ENCODE measurements at places on chromosomes 12 and 14.

GRCh38 chr12:32690927-32691326 is 11.8 kb downstream of the DNM1L start:
- DNase-seq: no peak

- no peak for DNase-seq
These were observed 1.0 kb upstream of the BTG1 start for GRCh38 chr12:92146497-92147224.

DNA sequence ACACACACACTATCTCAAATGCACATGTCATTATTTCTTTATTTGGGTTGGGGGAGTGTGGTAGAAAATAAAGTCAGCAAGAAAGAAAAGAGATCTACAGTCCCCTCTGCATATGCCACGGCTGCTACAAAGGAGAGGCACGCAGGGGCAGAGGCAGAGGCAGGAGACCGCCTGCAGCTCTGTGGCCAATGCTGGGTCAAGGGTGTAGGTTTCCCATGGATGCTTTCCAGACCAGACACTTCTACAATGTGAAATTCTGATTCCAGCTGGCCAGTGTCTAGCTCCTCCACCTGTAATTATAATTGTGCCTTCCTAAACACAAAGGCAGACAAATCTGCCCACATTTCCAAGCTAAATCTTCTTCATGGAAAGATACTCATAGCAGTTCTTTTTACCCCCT is 19.2 kb downstream of the VPS37B start:
- no peak for DNase-seq

DNA sequence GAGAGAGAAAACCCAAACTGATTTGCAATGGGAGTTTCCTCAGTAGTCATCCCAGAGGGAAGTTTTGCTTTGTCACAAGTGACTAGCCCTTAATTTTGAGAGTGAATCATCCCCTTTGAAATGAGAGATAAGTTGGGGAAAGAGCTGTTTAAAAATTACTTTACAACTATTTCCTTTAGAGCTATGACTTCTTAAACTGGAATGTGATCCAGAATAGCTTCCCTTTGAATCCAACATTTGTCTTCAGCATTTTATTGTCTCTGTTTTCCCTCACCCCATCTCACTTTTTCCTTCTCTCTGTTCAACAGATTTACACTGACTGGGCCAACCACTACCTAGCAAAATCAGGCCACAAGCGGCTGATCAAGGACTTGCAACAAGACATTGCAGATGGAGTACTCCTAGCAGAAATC is 109.3 kb downstream of the NAV3 start:
- DNase-seq: no peak

- DNase-seq: peak; percentile 1
These were observed 1.6 kb downstream of the SLC16A7 start for GRCh38 chr12:59597385-59597781.

- no peak for DNase-seq
These were observed 470.1 kb downstream of the TMTC2 start for GRCh38 chr12:83156815-83157214.

DNA sequence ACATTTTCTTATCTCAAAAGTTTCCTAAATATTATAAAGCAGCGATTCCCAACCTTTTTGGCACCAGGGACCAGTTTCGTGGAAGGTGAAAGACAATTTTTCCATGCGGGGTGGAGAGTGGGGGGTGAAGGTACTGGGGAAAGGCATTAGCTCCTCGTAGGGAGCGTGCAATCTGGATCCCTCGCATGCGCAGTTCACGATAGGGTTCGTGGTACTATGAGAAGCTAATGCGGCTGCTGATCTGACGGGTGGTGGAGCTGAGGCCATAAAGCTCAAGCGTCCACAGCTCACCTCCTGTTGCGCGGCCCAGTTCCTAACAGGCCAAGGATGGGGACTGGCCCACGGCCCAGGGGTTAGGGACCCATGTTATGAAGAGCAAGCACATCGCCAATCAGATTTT is 29.9 kb downstream of the NEUROD4 start:
- no peak for DNase-seq

GRCh38 chr14:46433381-46433780 is 218.2 kb downstream of the RPL10L start:
- DNase-seq: no peak

DNA sequence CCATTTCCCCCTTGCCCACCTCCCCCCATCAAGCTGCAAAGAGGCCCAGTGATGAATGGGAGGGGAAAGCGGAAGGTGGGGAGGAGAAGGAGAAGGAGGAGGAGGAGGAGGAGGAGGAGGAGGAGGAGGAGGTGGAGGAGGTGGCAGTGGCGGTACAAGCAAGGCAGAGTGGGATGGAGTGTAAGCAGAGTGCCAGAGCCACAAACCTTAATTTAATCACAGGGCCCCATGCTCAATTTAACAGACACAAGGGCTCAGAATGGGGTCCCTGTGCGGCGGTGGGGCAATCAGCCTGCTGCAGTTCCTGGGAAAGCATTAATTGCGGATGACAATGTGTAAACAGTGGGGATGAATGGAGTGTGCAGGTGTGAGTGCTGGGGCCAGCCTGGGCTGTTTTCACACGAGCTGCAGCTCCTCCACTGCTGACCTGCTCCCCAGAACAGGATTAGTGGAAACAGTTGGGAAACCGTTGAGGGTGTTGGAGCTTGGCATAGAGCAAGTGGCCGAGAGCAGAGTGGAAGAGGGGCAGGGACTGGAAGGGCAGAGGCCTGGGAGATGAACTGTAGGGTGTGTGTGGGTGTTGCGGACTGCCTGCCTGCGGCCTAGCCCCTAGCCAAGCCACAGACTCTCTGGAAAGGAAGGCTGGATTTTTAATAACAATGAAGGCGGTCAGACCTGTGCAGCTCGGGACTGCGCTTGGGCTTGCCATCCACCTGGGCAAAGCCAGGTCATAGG is 36.4 kb upstream of the SMOC1 start:
- no peak for DNase-seq

DNA sequence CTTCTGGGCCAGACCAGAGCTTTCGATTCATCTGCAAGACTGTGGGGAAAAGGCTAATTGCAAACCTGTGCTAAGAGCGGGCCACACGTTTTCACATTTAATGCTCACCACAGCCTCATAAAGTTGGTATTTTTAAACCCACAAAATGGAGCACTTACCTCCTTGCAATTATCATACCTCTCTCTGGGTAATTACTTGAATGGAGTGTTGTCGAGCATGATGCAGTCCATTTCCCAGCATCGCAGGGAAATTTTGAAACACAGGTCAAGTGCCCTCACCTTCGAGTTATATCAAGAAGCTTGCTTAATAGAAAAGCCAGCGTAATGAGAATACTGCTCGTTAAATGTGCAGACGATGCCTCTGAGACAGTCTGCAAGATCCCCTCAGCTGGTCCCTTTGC is 8.8 kb upstream of the IFI27L2 start:
- DNase-seq: no peak

- DNase-seq: no peak
These were observed at the start of gene RHOJ for GRCh38 chr14:63204407-63205043. TSS of gene RHOJ (plus strand) at chr14:63204443. CDS start at chr14:63204870, 427 bp downstream.

GRCh38 chr14:96250485-96250884 is 5.5 kb upstream of the BDKRB1 start:
- DNase-seq: no peak

DNA sequence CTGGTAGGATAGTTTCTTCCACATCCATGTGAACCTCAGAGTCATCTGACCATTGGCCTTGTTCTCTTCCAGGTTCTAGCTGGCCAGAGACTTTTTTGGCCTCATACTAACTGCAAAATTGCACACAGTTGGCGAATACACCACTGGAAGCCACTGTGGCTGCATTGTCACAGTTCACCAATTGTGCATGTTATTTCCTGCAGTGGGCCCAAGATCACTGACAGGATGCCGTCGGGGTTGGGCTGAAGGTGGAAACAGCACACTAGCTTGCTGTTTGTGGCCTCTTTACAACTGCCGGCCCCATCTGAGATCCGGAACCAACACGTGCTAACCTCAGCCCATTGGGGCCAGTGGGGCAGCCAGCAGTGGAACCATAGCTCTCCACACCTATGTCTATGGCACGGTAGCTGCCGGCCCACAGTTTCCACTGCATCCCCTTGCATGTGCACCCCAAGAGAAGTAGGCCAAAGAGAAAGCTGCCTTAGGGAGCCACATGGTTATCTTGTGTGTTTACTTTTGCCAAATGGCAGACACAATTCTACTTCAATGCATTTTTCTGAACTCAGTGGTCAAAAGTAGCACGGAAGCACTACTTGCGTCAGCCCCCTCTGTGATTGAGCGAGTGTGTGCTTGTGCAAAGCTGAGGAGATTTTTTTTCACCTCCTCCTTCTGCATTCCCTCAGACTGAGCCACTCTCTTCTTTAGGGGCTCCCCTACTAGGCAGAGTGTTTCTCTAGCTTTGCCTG is 464.0 kb downstream of the RAD51B start:
- no peak for DNase-seq

- DNase-seq: no peak
These were observed 91.6 kb downstream of the KCNK13 start for GRCh38 chr14:90153429-90153828.

DNA sequence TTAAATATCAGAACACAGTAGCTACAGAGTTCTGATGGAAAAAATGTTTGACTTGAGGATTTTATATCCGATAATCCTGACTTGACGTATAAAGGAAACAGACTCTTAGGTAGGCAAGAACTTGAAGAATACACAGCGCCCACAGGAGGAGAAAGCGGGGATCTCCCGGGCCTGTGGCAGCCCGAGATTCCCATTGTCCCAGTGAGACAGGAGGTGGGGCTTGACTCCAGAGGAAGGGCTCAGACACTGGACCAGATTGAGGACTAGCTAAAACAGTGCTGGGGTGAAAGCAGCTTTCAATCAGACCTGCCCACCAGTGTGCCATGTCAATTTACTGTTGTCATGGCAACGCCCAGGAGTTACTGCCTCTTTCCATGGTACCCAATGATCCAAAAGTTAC is 51.1 kb upstream of the C14orf180 start:
- DNase-seq: no peak

DNA sequence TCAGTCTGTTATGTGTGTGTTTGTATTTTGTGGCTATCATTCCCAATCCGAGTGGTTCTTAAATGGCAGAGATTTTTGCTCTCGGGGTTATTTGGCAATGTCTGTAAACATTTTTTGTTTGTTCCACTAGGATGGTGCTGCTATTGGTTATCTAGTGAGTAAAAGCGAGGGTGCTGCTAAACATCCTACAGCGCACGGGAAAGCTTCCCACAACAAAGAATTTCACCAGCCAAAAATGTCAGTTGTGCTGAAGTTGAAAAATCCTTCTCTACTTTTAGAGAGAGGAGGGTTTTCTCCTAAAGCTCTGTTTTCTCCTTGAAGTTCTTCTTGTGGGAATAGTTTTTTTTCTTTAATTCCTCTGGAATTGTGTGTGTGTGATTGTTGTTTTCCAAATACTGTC is 2.4 kb downstream of the EXD2 start:
- no peak for DNase-seq

DNA sequence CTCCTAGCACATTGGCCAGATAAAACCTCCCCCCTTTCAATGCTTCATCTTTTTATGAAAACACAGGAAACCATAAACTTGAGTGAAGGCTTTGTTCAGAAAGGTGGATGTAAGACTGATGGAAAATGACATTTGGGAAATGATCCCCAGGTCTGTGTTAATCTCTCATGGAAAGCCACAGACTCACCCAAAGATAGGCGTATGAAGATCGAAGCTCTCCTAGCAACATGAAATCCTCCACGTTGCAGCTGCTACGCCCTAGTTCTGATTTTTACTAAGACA is 63.4 kb upstream of the PTGR2 start:
- no peak for DNase-seq
